Hematopoietic multipotent progenitor cell treated with erythropoietin and hydrocortisone succinate and interleukin-3 and kit ligand, for 15 days (in vitro differentiated cells): ENCODE measurements at places on chromosomes 16 and 17.

GRCh38 chr16:80710918-80711317 is 93.5 kb downstream of the CDYL2 start:
- DNase-seq: no peak

DNA sequence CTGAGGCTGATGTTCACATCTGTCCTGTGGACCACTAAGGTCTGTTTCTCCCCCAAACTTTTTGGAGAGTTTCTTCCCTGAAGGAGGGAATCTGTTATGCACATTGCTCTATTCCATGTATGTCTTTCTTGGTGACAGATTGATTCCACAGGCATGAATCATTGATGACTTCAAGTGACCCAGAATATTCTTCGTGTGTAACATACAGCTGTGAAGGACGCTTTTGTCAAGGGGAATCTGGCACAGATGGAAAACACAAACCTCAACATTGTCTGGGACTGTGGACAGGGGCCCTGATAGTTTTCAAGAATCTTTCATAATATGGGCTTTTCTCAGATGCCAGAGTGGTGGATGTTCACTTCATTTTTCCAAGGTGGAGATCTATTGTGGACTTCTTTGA is 223.1 kb upstream of the MAF start:
- DNase-seq: no peak

DNA sequence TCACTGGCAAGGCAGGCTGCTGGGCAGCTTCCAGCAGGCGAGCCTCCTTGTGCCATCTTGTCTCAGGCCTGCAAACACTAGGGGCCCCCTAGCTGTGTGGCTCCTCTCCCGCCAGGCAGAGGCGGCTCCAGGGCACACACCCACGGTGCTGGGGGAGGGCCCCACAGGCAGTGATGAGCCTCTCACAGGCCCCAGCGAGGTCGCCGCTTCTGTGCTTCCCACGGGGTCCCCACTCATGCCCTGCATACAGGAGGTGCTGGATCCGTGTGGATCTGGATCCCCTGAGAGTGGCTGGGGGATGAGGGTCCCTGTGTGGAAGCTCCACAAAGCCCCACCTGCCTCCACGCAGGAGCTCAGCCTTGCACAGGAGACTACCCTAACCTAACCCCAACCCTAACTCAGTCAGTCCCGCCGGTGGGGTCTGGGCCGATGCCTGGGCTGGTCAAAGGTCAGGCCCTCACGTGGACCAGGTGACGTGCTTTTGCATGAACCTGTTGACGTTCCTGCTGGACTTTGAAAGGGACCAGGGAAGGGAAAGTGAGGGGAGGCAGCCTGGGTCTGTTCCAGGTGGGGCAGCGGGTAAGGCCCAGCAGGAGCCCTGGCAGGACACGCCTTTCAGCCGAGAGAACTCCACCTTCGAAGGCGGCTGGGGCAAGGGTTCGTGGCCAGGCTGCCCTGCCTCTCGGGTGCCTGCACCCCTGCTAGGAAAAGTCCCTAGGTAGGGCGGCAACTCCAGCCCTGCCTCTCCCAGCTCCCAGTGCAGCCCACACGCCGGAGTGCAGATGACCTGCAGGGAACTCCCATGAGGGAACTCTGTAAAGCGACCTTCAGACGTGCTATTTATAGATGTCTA is 5.2 kb downstream of the SECTM1 start:
- DNase-seq: no peak

- DNase-seq: no peak
Measured at GRCh38 chr17:50609380-50610074, 25.2 kb upstream of the ABCC3 start.

GRCh38 chr16:54373534-54374520 is 87.2 kb upstream of the IRX3 start:
- DNase-seq: no peak

DNA sequence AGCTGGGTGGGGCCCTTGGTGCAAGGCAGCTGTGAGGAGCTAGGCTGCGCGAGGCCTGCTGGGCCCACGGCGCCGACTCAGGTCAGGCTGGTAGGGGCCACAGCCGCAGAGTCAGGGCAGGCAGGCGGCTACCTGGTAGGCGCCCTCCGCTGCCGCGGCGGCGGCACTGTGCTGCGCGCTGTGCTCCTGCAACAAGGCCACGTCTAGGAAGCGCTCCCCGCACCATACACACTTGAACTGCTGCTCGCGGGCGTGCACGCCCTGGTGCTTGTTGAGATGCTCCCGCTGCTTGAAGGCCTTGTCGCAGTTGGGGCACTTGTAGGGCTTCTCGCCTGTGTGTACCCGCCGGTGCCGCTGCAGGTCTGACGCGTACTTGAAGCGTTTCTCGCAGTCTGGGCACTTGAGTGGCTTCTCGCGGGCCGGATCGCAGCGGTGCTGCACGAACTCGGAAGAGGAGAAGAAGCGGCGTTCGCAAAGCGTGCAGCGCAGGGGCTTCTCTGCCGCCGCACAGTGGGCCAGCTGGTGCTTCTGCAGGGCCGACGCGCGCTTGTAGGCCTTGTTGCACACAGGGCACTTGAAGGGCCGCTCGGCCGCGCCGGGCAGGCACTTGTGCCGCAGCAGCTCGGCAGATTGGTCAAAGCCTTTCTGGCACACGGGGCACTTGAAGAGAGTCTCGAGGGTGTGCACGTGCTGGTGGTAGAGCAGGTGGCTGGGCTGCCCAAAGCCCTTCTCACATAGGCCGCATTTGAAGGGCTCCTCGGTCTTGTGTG is 3.9 kb downstream of the ZNF319 start:
- no peak for DNase-seq

GRCh38 chr16:15658149-15658548 is 8.1 kb downstream of the NDE1 start:
- no peak for DNase-seq

GRCh38 chr17:72970246-72970645 is 122.2 kb downstream of the SLC39A11 start:
- DNase-seq: no peak

- DNase-seq: no peak
Measured at GRCh38 chr17:46158323-46159296, 34.6 kb downstream of the KANSL1 start.

DNA sequence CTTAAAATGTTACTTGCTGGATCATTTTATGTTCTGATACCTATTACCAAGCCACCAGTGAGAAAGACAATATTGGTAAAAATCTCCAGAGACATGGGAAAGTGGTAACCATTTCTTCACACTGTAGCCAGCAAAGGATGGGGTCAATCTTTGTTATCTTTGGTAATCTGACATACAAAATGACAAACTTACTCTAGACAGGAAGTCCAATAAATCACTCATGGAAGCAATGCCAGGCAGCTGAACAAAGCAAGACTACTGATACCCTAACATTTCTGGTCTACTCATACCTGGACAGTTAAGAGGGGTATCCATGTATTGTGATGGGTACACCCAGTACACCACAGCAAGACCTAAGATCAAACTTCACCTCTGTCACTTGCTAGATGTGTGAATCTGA is 19.0 kb downstream of the GRB2 start:
- no peak for DNase-seq

GRCh38 chr17:55212880-55213279 is 51.9 kb upstream of the HLF start:
- DNase-seq: no peak

GRCh38 chr16:59684911-59685310 is 950.8 kb upstream of the GOT2 start:
- DNase-seq: no peak

DNA sequence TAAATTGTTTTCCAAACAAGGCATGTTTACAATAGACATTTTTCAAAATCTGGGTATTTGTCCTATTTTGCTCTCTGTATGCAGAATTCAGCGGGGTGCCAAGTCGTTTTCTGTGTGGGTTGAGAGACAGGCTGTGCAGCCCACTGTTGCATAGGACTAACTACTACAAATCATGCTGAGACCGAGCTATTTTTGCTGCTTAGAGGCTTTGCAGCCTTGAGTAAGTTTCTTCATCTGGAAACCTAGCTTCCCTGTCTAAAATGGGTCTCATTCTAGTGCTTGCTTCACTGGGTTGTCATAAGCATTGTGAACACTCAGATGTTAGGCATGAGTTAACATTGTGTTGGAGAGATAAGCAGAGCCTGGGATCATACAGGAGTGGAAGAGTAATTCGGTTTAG is 1.3 kb downstream of the PRPSAP2 start:
- DNase-seq: no peak

DNA sequence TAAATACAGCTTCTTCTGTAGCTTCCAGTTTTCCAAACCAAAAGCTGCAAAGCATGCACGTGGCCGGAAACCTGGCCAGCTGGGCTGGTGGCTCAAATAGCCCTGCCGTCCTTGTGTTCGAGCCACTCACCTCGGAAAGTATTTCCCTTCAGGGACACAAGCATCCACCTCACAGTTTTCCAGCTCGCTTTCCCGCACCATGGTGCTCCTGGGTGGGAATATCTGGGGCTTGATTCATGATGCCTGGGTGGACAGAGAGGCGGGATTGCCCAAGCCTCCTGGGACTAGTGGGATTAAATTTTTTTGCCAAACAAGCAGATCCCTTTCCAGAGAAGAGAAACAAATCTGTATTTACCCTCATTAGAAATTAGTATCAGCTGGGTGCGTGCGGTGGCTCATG is 7.1 kb upstream of the MVD start:
- DNase-seq: no peak

DNA sequence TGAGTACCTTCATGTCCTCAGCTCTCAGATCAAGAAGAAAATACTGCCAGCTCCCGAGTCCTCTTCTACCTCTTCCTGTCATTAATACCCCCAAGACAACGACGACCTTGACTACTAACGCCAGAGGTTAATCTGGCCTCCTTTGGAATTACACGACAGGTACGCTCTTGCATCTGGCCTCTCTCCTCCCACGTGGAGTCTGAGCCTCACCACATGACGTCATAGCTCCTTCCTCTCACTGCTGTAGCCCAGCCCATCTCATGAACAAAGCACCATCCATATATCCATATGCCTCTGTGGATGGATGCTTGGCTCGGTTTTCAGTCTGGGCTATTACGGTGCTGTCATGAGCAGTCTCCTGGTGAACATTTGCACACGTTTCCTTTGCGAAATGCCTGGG is 110.2 kb upstream of the TNRC6C start:
- DNase-seq: no peak

GRCh38 chr16:82612263-82612662 is 14.5 kb upstream of the CDH13 start:
- no peak for DNase-seq

DNA sequence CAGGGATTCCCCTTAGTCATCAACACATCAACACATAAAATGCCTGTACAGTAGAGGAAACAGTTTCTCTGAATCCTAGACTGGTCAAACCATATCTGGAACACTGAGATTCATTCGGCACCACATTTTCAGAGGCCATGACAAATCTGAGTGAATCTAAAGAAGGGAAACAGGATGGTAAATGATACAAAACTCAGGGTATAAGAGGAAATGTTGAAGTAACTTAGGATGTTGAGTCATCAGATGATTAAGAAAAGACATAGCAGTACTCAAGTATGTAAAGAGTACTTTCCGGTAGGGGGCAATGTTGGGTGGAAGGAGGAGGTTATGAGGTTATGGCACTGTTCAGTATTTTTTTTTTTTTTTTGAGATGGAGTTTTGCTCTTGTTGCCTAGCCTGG is 358.5 kb upstream of the PMFBP1 start:
- no peak for DNase-seq

DNA sequence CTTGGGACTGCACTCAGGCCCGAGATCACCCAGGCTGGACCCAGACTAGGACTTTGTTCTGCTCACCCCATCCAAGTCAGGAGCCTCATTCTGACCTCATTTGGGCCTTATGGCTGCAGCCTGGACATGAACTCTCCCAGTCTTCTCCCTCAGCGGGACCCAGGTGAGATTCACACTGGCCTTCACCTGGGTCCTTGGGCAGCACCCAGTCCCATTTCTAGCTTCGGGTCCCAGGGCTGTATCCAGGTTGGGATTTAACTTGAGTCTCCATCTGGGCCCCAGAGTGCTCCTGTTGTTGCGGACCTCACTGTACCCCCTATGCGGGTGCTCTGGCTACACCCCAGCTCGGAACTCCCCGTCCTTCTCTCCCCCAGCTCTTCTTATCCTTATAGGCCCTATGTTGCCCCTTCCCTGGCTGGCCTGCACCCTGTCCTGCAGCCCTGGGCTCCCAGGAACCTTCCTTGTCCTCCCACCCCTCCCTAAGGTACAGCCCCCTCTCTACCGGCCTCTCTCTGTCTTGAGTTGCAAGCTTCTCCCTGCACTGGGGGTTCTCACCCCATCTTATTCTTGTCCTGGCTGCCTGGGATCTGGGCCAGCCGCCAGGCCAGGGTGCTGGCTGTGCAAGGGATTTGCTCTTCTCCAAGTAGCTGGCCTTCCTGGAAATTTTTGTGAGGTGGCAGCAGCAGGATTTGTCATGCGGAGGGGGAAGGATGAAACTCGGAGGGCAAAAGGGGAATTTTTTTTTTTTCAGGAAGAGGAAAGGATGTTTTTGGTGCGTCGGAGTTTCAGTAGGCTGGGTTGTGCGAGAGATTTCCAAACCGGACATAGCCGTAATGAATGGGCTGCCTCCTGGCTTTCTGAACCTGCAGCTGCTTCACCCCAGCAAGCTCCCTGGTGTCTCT is 904 bp downstream of the MAP2K3 start:
- DNase-seq: peak; percentile 16

- DNase-seq: no peak
Measured at GRCh38 chr17:48995304-48995973, 1.7 kb upstream of the IGF2BP1 start.

DNA sequence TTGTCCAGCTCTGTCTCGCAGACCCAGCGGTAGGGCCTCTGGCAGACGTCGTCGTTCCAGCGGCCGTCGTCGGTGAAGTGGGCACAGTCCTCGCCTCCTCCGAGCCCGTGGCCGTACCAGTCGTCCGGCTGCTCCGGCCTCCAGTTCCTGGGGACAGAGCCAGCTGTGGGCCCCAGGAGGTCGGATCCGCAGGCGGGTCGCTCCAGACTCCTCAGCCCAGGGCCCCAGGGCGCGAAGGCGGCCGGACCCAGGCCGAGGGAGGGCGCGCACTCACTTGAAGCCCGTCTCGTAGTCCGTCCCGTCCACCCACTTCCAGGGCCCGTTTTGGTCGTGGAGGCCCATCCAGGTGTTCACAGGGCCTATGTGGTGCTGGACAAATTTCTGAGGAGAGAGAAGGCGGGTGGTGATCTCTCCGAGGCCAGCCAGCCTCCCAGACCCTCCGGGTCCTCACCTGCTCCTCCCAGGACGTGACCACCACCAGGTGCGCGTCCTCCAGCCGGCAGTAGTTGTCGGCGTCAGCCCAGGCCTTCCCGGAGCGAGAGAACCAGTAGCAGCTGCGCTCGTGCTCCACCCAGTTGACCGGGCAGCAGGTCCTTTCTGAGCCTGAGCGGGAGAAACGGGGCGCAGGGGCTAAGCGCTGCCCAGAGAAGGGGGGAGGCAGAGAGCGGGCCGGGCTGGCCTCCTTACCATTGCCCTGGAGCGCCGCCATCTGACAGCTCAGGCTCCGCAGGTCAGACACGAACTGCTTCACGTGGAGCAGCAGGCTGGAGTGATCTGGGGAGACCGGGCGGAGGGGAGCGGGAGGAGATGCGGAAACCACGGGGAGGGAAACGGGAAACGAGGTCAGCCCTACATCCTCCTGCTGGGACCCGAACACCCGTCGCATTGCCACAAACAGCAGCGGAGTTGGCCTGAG is 5.2 kb downstream of the ASGR1 start:
- DNase-seq: peak; percentile 10

DNA sequence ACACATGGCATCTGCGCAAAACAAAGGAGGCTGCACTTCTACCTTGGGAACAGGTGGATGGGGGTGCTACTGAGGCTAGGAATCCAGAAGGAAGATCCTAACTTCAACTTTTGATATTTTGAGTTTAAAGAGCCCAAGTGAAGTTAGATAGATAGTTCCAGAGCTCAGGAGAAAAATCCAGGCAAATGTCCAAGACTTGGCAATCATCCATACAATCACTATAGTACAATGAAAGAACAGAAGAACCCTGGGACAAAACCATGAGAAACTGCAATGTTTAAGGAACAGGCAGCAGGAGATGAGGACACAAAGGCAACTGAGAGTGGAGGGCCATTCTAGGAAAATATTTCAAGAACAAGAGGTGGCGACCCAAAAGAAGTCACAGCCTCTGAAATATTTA is 12.4 kb downstream of the CDYL2 start:
- no peak for DNase-seq
